MCF 10A (cell line): ENCODE measurements at places on chromosomes 6 and 20.

DNA sequence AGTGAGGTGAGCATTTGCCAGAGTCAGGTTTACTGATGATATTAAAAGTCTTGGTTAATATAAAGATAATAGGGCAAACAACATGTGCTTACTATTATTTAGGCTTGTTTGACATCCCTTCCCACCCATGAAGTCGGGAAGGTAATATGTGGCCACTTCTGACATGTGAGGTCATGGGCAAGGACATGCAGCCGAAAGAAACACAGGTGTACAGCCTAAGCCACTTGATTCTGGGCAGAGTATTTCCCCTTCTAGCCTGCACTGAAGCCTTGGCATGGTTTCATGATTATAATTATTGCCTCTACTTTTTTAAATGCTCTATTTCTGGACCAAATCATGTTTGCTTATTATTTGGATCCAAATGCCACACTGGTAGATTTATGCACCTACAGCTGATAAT lies 52.3 kb downstream of the TSPYL4 start:
- no peak for DNase-seq

GRCh38 chr20:25005661-25006060 lies 13.1 kb upstream of the APMAP start:
- no peak for DNase-seq

- no peak for DNase-seq
These were observed 172.4 kb downstream of the ADGB start for GRCh38 chr6:146770965-146771735.

- DNase-seq: no peak
These were observed 149.9 kb downstream of the C6orf118 start for GRCh38 chr6:165159460-165159859.

GRCh38 chr20:31341470-31341869 lies 26.9 kb upstream of the DEFB118 start:
- DNase-seq: no peak

GRCh38 chr6:82507112-82507511 lies 143.5 kb downstream of the TPBG start:
- no peak for DNase-seq

DNA sequence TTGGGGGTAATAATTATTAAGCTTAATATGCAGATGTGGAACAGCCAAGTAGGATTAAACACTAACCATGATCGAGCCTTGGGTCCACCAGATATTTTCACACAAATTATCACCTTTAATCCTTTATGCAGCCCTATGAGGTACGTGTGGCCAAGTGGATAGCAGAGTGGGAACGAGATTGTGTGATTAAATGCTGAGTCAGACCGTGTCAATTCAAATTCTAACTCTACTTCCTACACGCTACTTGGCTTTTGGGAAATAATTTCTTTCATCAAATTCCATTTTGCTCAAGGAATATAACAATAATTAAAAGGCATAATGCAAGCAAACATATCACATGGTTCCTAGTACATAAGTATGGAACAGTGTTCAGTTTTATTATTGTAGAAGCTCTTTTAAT lies 329.2 kb downstream of the CBLN4 start:
- DNase-seq: no peak

- peak; percentile 51 for DNase-seq
These were observed 174.9 kb upstream of the PRND start for GRCh38 chr20:4546786-4547185.

GRCh38 chr6:68654134-68654533 lies 19.1 kb downstream of the ADGRB3 start:
- no peak for DNase-seq

- DNase-seq: peak; percentile 69
These were observed 54.2 kb downstream of the MAP3K5 start for GRCh38 chr6:136737871-136738691.

DNA sequence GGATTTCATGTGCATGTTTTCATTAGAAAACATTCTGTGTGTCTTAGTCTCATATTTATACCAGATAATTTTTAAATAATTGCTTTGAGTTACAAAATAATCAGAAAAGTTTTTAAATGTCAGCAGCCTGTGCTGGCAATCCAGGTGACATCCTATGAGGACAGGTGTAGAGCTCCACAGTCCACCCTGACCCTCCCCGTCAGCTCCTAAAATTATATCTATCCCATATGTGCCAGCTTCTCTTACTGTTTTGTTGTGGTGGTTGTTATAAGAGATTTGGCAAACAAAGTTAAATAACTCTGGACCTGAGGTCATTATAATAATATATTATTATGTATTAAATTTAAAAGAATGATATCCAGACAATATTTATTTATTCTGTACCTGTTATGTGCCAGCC lies 253.2 kb upstream of the PLN start:
- DNase-seq: no peak

- peak; percentile 81 for DNase-seq
These were observed 98.2 kb upstream of the HDGFL1 start for GRCh38 chr6:22471132-22471690.

DNA sequence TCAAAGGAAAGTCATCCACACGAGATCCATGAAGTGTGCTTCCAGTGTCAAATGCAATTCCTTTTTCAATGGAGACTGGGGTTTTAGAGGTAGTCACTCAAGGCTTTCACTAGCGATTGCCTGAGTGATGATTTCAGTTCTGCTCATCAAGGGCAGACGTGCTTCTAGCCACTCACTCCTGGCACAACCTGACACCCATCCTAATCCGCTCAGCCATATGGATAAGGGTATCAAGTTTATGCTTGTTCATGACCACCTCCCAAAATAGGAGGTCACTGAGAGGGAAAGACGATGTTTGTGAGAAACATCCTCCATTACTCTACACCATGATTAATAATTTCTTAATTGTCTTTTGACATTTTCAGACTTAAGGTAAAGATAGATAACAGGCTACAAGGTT lies 91.3 kb upstream of the HEY2 start:
- no peak for DNase-seq

DNA sequence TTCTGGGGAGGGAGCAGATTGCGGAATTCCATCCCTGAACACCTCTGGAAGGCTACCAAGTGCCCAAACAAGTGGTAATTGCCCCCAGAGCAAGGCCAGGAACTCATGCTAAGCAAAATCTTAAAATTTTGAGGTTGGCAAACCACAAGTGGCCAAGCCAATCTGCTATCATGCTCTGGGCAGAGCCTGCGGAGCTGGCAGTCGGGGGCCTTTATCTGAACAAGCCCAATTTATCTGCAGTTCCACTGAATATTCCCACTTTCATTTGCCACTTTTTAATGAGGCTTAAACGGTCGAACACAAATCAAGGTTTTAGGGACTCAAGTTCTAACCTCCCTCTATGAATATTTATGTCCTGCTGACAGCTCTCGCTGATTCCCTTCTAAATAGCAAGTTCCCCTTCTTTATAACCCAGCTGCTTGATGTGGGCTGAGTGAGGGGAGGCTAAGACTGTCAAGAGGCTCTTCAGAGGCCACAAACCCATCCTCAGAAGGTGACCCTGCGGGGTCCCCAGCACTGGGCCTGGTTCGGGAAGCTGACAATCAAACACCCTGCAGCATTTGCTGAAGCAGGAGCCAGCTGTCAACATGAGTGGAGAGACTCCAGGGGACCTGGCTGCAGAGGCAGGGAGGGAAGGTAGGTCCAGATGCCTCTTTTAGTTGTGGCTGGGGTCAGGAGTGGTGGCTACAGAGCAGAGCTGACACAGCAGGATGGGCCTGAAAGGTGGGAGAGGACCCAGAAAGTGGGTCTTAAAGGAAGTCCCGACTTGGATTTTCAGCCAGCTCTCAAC lies 11.9 kb downstream of the CCDC167 start:
- DNase-seq: no peak

- DNase-seq: no peak
These were observed 31.6 kb upstream of the CHRNA4 start for GRCh38 chr20:63392465-63393365.

DNA sequence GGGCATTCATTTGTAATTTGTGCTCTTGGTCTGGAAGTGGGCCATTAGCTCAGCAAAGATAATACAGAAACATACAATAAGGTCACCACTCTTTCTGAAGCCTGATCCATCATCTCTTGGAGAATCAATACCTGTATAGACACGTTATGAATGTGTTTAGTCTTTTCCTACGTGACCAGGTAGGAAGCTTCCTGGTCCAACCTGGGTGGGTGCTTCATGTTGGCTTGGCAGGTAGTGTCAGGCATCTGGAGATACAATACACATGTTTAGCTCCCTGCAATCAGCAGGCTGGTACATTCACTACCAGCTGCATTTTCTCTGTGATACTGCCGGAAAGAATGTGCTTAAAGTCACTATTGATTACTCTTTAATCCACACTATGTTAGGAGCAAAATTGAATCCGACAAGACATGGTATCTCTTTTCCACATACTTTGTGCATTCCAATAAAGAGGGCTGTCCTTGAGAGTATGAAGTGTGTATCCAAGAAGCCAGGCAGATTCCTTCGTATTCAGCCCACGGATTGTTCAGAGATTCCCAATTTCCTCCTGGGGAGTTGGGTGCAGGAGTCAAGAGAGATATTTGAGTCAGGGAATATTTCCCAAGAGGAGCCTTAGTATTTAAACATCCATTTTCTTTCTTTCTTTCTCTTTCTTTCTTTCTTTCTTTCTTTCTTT lies 49.9 kb upstream of the RANBP9 start:
- no peak for DNase-seq

DNA sequence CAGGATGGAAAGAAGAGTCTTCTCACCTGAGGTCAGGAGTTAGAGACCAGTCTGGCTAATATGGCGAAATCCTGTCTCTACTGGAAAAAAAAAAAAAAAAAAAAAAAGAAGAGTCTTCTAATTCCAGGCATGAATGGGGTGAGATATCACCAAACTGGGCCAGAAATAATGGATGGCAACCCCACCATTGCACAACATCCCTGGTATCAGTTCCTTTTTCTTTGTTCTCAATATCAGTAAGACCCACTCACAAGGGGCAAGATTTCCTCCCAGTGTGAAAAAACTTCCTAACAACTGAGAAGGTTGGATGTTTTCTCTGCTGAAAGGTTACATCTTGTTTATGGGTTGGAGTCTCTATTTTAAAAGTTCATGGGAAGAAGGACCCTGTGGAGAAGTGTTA lies 23.6 kb upstream of the NR2E1 start:
- no peak for DNase-seq

GRCh38 chr20:33655164-33655563 lies 7.0 kb upstream of the C20orf144 start:
- no peak for DNase-seq

DNA sequence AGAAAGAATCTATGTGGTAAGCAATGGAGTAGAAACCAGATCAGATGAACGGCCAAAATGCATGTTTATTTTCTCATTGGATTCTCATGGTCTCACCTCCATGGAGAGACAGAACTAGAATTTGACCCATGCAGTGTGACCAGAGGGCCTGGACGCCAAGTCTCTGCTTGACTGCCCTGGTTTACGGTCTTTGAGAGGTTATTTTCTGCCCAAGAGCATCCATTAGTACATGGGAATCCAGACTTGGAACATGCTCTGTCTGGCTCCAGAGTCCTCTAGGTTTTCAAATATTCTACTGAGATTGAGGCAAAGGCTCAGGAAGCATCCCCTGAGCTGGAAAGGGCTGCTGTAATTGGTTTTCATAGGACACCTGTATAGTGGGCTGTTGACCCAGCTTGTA lies 45.5 kb upstream of the UST start:
- no peak for DNase-seq

GRCh38 chr6:100768816-100769351 lies 112.2 kb downstream of the ASCC3 start:
- no peak for DNase-seq

DNA sequence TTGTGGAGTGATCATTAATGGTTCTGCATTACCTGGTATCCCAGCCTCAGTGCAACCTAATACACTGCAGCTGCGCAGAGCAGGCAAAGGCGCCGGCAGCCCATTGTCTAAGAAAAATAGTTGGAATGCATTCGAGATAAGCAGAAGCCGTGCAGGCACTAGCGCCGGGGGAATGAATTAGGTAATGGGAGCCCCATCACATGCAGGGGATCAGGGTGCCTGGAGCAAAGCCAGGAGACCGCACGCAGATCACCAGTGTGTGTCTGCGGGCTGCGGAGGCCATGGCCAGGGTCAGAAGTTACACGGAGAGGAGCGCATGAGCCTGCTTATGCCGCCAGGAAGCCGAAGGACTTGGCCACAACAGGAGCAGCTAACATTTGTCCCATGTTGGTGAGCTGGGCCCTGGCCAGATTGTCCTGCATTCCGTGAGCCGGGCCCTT lies 156.8 kb downstream of the DLL1 start:
- no peak for DNase-seq

DNA sequence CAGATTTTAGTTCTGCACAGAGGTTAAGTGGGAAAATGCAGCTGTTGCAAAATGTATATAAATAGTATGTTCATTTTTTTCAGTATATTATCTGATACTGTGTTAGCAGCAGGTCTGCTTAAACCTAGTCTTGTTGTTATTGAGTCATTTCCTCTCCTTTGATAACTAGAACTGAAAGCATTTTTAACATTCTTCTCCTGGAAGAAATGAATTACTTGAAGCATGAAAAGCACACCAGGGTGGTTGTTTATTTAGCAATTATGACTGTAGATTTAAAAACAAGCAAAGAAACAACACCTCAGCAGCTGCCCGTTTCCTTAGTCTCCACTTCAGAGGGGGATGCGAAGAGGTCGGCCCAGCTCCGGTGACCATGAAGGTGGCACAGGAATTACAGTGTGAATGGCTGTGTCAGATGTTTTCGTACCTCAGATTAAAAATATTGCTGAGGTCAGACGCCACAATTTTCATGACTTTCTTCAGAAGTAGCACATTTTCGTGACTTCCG lies 53.5 kb downstream of the GOPC start:
- peak; percentile 35 for DNase-seq

DNA sequence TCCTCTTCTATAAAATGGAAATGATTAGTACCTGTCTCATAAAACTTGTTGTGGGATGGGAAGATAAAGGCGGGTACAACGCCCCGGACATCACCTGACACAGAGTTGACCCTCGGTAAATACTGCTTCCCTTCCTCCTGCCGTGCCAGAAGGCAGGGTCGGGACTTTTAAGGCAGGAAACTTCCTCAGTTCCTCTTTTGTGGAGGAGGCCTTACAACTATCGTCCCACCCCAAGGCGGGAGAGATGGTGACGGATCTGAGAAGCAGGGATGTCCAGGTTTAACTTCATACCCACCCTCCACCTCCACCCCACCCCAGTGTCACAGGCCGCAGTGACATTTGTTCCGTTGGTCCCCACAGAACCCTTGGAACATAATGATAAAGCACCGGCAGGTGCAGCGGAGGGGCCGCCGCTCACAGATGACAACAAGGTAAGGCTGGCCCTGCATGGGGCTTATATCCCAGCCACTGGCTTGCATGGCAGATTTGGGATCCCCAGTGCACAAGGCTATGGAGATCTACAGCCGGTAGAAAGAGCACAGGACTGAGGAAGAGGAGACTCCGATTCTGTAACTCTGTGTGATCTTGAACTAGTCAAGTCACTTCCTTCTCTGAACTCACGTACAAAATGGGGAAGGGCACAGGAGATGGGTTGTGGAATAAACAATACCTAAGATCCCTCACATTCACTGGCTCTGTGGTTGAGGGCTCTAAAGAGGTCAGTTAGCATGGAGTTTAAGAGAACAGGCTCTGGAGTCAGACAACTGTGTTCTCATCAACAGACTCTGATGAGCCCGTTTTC lies 764 bp downstream of the DNTTIP1 start:
- no peak for DNase-seq

GRCh38 chr6:98576791-98577190 lies 257.6 kb upstream of the POU3F2 start:
- no peak for DNase-seq

GRCh38 chr6:87444362-87444761 lies 28.4 kb upstream of the SLC35A1 start:
- DNase-seq: no peak

GRCh38 chr6:3928111-3928510 lies 78.9 kb downstream of the FAM50B start:
- no peak for DNase-seq

- DNase-seq: no peak
These were observed 748 bp downstream of the UBE2J1 start for GRCh38 chr6:89351671-89352277.

GRCh38 chr20:34891166-34892062 lies 15.0 kb downstream of the ACSS2 start:
- DNase-seq: peak; percentile 79
